ENCODE measurements at places on chromosomes 2 and 18. TPM values are rescaled to one million over a fixed set of nuclear protein-coding genes. Genes with fewer than 3 reads are reported as not detected.

The ESPNL gene
- total RNA-seq: not detected

The UGT1A4 gene
- not detected for total RNA-seq

The MEP1B gene
- total RNA-seq: not detected

The REL gene
- 47.6 TPM for total RNA-seq

The PECR gene
- 12.6 TPM for total RNA-seq

The OTOS gene
- not detected for total RNA-seq

The MAB21L4 gene
- not detected for total RNA-seq

The CCL20 gene
- 3.5 TPM for total RNA-seq

Measured in CD8-positive, alpha-beta memory T cell (primary cell).